GM23338 (cell line): ENCODE measurements at places on chromosomes 11 and 22.

GRCh38 chr22:37641561-37641949 lies 2.1 kb downstream of the SH3BP1 start:
- no peak for DNase-seq

- DNase-seq = peak; percentile 43
These were observed 282.2 kb upstream of the ARHGAP42 start for GRCh38 chr11:100404907-100405306.

- DNase-seq = no peak
These were observed 129.1 kb downstream of the SNX19 start for GRCh38 chr11:130787092-130787616.

DNA sequence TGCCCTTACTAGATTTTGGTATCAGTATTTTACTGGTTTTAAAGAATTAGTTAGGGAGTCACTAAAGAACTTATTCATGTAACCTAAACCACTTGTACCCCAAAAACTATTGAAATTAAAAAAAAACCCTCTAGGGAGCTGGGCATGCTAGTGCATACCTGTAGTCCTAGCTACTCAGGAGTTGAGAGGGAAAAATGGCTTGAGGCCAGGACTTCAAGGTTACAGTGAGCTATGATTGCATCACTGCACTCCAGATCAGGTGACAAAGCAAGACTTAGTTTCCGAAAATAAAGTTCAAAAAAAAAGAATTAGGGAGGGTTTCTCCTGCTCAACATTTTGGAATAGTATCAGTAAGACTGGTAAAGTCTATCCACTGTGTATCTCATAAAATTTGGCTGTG lies 364.4 kb upstream of the LUZP2 start:
- DNase-seq = no peak

- no peak for DNase-seq
These were observed 77.5 kb upstream of the CLMP start for GRCh38 chr11:123272565-123272964.

GRCh38 chr11:67441731-67442351 lies 1.4 kb downstream of the CORO1B start:
- DNase-seq = no peak
